ENCODE measurements at places on chromosomes 7 and 10. TPM values are rescaled to one million over a fixed set of nuclear protein-coding genes. Genes with fewer than 3 reads are reported as not detected.

Gene ODAD2
- 4.3 TPM for total RNA-seq

Gene CSGALNACT2
- 45.1 TPM for total RNA-seq

Gene TRIM50
- 1.5 TPM for total RNA-seq

Gene AZGP1
- not detected for total RNA-seq

Gene MCM10
- 0.27 TPM for total RNA-seq

Gene TMEM225B
- total RNA-seq: not detected

Gene PRR15
- total RNA-seq: 2.5 TPM

Gene PPP1R17
- not detected for total RNA-seq

Gene CEP41
- 9.0 TPM for total RNA-seq

Gene SFTPA1
- total RNA-seq: not detected

Gene RADIL
- 14.4 TPM for total RNA-seq

Gene PON1
- total RNA-seq: not detected

Gene HTRA1
- 282 TPM for total RNA-seq

DNA sequence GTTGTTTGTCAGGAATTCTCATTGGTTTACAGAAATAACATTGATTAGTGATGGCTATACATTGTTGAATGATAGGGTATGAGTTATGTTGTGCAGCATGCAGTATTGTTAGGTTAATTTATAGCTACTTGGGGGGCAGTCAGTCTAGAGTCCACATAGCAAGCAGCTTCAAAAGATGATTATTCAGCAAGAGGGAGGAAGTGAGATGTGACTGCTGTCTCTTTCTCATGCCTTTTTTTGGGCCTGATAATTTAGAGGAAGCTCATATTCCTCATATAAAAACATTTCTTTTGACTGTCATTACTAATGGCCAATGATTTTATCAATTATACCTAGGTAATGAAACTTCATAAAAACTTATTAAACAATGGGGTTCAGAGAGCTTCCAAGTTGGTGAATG is 3.4 kb upstream of the TBRG4 start:
- DNase-seq: no peak

DNA sequence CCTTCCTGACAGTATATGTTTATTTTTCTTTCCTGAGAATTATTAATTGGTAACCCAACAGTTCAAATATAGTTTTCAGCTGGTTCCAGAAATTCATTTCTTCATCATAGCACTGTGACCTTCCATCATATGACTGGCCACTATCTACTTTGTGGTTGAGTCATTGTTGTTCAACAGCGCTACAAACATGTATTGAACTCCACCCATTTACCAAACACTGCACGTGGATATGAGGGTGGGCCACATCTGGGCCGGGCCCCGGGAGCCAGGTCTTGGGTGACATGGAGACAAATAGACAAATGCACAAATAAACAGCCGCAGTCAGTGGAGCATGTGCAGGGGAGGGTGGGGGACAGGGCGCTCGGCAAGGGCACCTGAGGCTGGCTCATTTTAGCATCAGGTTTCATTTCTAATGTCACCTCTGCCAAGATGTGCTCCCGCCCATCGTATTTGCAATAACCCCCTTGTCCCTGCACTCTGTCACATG is 24.0 kb upstream of the EEPD1 start:
- DNase-seq: no peak

- DNase-seq: no peak
These were observed at the start of gene HGF for GRCh38 chr7:81769891-81770727. Gene HGF (minus strand): TSS chr7:81770047. CDS start chr7:81769971, 76 bp downstream.

GRCh38 chr10:43204943-43205671 is 61.8 kb downstream of the RASGEF1A start:
- no peak for DNase-seq

DNA sequence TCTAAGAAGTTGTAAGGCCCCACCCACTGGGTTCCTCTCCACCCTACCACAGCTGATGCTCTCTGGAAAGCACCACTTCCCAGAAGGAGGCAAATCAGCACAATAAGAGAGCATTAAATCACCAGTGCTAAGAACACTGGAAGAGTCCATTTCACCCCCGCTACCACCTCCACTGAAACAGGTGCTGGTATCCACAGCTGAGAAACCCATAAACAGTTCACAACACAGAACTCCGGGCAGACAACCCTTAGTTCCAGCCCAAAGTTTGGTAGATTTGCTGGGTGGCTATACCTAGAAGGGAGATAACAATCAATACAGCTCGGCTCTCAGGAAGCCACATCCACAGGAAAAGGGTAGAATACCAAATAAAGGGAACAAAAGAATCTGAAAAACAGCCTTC is 34.1 kb downstream of the ZNF680 start:
- no peak for DNase-seq

DNA sequence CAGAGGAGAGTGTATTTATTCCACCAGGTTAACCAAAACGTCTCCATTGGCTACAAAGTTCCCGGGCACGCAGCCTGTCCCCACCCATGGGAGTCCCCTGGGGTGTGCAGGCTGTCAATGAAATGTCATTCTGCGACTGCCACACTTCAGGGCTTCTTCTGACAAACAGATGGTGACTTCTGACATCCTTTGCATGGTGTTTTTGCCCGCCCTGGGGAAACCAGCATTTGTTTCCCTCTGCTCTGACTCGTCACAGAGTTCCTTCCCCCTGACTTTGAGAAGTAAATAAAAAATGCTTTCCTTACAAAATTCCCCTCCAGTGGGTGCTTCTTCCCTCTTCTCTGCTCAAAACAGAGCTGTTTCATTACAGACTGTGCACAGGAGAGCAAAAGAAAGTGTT is 38.2 kb downstream of the TNS3 start:
- no peak for DNase-seq

DNA sequence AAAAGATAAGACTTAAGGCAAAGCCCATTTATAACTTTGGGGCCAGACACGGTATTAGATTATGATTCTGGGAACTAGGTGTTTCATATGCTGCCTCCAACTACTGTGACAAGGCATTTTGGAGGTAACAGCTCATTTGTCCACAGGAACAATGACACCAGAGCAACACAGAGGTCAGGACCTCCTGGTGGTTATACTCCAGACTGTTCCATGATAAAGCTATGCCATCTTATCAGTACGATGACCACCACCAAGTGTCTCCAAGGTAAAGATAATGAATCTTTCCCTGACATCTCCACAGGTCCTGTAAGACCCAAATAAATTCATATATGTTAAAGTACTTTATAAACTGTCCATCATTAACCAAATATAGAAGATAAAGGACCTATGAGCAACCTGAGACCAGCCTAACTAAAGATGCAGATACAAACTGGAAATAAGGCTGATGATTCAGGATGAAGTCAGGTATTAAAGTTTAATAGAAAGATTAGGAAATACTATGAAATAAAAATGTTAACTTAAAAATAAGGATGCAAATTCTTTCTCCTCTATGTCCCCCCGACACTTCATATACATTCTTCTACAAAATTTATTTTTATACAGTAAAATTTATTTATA is 26.2 kb downstream of the CUL2 start:
- no peak for DNase-seq

GRCh38 chr7:112420236-112420861 is 29.9 kb upstream of the IFRD1 start:
- DNase-seq: no peak

DNA sequence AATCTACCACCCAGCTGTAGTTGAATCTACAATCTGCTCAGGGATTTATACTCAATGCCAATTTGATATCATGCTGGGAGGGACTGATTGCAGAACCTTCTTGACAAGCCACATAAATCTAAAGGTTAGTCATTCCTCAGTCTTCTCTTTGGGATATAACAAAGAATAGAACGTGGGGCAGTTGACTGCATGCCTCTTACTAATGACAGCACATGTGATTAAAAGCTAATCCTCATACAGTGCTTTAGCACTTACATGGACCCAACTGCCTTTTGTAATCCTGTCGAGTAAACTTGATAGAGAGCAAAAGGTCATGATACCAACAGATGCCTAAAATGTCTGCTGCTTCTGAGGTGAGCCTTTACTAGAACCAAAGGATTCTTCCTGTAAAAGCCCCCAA is 12.3 kb downstream of the KLHL7 start:
- DNase-seq: no peak

DNA sequence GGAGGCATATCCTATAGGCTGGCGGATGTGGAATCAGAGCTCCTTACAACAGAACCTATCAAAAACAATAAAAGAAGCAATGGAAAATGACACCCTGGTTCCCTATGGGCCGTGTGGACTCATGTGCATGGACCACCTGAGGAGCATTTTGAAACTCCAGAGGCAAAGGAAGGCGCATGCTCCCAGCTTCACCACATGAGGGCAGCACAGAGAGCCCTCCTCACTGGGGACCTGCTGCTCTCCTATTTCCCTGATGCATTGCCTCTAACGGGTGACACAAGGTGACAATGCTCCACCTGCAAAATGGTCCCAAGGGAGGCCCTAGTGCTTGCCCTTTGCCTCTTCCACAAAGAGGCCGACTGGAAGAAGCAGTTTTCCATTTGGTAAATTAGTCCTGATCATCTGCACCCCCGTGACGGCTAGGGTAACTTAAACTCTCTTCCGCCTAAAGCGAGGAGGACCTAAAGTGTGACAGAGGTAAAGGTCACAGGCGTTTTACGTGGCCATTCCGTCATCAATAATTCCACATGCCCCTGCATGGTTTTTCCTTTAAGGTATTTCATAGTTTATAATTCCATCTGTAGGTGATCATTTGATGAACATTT is 67.7 kb downstream of the GPAM start:
- no peak for DNase-seq

- no peak for DNase-seq
These were observed 62.7 kb downstream of the WAC start for GRCh38 chr10:28595613-28596012.

- DNase-seq: no peak
These were observed 1.1 kb upstream of the AKR1B1 start for GRCh38 chr7:134459981-134460380.

DNA sequence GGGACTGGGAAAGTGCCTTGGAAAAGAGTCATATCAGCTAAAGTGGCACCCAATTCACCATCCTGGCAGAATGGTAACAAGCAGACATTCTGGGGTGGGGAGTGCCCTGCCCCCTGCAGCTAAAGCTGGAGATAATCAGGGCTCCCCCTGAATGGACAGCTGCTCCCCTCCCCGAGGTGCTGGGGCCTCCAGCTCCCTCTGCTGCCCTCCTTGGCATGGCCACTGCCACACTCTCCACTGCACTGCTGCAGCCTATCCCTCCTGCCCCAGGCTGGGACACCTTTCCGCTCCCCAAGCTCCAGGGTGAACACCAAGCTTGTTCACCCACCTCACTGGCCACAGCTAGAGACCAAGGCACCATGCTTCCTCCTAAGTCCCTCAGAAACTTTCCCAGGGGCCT is 9.8 kb upstream of the PARD3 start:
- no peak for DNase-seq

- DNase-seq: no peak
These were observed 131.9 kb downstream of the KIAA1217 start for GRCh38 chr10:24340883-24341282.

GRCh38 chr10:109866168-109866994 is 56.9 kb downstream of the XPNPEP1 start:
- no peak for DNase-seq

DNA sequence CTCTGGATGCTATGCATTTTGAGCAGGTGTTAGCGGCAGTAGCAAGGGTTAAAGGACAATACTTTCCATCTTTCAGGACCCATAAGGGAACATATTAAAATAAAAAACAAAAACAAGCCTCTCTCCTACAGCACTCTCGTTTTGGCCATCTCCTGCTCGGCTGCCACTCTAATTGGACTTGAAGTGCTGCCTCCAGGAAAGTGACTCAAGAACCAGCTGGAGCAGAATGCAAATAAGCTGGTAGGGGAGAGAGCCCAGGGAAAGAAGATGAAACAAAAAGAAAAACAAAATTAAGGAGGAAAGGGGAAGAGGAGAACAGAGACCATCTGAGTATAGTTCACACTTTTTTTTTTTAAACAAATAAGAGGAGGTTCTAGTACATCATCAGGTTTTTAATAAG is 65.6 kb downstream of the HBP1 start:
- DNase-seq: no peak

DNA sequence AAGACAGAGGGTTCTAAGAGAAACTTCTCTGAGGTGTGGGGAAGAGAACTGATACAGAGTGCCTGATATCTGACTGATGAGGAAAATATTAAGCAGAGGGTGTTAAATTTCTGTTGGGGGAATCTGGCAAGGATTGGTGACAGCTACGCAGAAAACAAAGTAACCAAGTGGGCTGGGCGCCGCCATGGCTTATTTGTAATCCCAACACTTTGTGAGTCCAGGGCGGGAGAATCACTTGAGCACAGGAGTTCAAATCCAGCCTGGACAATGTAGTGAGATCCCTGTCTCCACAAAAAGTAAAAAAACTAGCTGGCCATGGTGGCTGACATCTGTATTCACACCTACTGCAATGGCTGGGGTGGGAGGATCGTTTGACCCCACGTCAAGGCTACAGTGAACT is 2.1 kb upstream of the C7orf25 start:
- no peak for DNase-seq

GRCh38 chr7:115474137-115474536 is 552.2 kb downstream of the MDFIC start:
- DNase-seq: no peak

DNA sequence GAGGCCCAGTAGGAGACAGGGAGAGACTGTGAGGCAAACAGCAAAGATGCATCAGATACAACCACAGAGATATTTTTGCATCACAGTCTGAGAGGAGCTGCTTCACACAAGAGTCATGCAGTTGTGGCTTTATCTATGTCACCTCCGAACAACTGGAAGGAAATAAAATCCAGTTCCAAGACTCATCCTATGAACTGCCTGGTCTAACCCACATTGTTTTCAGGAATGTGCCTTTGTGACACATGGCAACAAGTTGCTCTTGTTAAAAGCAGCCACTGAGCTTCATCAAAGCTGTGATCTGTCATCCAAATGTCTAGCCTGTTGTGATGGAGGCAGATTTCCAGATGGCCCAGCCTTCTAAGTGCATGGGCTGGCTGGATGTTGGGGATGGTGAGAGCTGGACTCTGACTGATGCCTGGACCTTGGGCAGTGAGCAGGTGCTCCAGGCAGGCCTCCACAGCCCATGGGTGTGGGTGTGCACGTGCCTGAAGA is 255.0 kb downstream of the BMPER start:
- DNase-seq: no peak

- DNase-seq: no peak
These were observed 287.4 kb downstream of the C7orf25 start for GRCh38 chr7:42624471-42624870.

GRCh38 chr10:73841526-73842285 is 30.3 kb upstream of the NDST2 start:
- no peak for DNase-seq

- no peak for DNase-seq
These were observed 84.9 kb upstream of the ADRB1 start for GRCh38 chr10:113958631-113959382.

- DNase-seq: no peak
These were observed 780 bp downstream of the ALDH18A1 start for GRCh38 chr10:95655571-95656290.
